ENCODE measurements at places on chromosomes 12 and 14. TPM values are rescaled to one million over a fixed set of nuclear protein-coding genes. Genes with fewer than 3 reads are reported as not detected.

DNA sequence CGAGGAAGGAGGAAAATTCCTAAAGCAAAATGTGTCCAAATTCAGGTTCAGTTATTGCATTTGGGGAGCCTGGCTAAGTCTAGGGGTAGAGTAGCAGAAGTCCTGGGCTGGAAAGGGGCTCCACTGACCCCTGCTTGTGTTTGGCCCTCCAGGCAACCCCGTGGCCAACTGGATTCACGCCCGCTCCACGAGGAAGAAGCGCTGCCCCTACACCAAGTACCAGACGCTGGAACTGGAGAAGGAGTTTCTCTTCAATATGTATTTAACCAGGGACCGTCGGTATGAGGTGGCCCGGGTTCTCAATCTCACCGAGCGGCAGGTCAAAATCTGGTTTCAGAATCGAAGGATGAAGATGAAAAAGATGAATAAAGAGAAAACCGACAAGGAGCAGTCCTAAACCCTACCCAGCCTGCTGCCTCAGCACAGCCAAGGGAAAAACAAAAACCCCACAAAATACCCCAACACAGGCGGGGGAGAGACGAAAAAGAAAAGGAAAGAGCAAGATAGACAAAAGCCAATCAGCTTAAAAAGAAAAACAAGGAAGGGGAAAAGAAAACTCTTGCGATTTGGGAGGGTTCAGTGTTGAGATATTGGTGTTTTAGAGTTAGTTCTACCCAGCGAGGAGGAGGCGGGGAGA lies 2.4 kb downstream of the HOXC9 start:
- H3K36me3 ChIP-seq, result no peaks in the 10 kb centered on the region
- H3K27me3 ChIP-seq, result no peaks in the 10 kb centered on the region
- H3K4me1 ChIP-seq, result peaks cover 3% of the 10 kb centered on the region
- H3K27ac ChIP-seq, result no peak overlapping the region
- DNase-seq, result no peak

DNA sequence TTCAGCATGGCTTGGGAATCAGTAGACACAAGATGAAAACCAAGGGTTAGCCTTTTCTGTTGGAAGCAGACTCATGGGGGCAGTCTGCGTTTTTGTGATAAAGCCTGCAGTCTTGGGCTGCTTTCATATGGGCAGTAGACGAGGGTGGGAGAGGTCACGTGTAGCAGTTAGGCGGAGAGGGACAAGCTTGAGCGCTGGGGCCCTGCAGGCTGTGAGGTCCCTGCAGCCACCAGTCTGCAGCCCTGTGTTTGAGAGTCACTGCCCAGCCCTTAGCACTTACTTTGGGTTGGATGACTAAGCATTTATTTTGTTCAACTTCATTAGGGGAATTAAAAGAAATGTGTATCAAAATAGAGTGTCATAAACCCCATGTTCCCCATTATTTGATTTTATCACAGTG lies 37.2 kb downstream of the EP400 start:
- H3K36me3 ChIP-seq, result no peaks in the 10 kb centered on the region
- no peak overlapping the region for H3K27ac ChIP-seq
- DNase-seq, result no peak
- H3K4me1 ChIP-seq, result peaks cover 8% of the 10 kb centered on the region

GRCh38 chr14:77026166-77026929 lies 2.2 kb downstream of the IRF2BPL start:
- H3K4me1 ChIP-seq, result peaks cover 8% of the 10 kb centered on the region
- no peaks in the 10 kb centered on the region for H3K36me3 ChIP-seq
- peak overlapping the region; percentile 85 for H3K4me3 ChIP-seq
- DNase-seq, result peak; percentile 52

DNA sequence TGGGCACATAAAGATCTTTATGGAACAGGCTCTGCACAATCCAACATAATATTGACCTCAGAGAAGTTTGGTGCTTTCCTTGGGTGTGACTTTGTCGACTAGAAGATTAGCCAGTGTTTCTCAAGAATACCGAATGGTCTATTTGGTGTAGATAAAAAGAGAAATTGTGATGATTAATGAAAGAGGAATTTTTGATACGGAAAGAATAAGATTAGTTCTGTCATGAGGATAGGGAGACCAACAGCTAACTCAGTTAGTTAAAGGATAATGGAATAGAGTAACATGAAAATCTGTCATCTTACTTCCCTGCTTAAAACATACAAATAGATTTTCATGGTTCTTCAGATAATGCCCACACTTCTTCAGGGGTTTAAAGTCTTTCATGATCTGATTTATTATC lies 24.2 kb downstream of the PTPRO start:
- H3K36me3 ChIP-seq, result no peaks in the 10 kb centered on the region

DNA sequence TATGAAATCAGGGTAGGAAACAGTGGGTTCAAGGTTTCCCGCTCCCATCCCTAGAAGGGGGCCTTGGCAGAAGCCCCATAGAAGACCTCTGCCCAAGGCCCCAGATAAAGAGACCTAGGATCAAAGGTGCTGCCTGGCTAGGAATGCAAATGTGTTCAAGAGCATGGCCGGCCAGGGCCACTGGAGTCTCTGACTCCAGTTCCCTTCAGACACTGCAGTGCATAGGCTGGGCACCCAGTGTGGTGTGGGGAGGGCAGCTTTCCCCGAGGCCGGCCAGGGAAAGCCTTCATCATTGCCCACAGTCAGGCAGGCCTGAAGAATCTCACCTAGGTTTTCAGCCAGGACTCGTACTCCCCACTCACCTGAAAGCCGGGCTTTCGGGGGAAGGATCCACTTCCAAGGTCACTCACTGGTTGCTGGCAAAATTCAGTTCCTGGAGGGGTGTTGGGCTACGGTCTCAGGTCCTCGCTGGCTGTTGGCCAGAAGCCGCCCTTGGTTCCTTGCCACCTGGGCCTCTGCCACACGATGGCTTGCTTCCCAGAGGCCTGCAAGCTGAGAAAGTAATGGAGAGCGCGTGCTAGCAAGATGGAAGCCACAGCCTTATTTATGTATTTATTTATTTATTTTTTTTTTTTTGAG lies 9.7 kb upstream of the PEBP1 start:
- peak; percentile 72 for DNase-seq
- H3K4me1 ChIP-seq, result peaks cover 3% of the 10 kb centered on the region
- no peaks in the 10 kb centered on the region for H3K27me3 ChIP-seq
- peak overlapping the region; percentile 59 for H3K27ac ChIP-seq
- no peak overlapping the region for H3K4me3 ChIP-seq

DNA sequence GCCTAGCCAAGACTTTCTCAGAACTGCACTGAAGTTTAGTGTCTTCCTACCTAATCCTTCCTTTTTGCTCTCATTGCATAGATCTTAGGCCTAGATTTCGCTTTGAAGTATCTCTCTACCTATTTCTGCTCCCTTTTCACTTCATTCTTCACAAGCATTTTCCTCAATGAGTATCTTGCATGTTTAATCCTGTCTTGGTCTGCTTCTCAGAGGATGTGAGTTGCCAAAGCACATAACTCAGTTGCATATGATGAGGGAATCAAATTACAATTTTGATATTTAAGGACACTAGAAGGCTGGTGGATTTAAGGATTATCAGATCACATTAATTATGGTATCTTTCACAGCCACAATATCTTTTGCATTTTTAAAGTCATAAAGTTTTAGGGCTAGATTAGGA lies 195.5 kb upstream of the DAAM1 start:
- H3K27ac ChIP-seq, result no peak overlapping the region
- DNase-seq, result no peak
- H3K27me3 ChIP-seq, result no peaks in the 10 kb centered on the region

DNA sequence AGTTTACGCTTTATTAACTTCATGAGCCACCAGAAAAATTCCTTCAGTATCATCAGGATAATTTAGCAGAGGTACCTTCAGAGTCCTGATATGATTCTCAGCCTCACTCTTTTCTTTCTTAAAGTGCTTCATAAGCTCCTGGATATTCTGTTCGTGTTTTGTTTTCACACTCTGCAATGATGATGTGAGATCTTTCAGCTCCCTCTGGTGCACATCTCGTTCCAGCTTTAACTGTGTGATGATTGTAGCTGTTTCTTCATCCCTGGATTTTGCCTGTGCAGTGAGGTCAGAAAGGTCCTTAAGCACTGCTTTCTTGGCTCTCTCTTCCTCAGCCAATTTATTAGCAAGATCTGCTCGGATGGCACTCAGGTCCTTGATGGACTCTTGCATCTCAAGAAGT lies 156.7 kb downstream of the CEP128 start:
- H3K27ac ChIP-seq, result no peak overlapping the region
- no peaks in the 10 kb centered on the region for H3K36me3 ChIP-seq
- no peak for DNase-seq
- no peaks in the 10 kb centered on the region for H3K4me1 ChIP-seq

DNA sequence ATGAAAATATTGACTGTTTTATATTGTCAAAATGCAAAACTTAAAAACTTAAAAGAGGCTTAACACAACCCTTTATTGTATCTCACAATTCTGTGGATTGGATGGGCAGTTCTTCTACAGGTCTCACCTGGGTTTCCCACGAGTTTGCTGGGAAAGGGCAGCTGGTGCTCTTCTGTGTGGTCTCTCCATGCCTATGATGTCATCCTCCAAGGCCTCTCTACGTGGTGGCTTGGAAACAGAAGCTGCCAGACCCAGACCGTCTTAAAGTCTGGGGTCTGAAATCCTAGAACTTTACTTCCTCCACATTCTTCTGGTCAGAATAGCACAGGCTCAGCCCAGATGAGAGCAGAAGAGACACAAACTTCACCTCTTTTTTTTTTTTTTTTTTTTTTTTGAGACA lies 36.5 kb upstream of the KICS2 start:
- DNase-seq, result no peak
- H3K27ac ChIP-seq, result no peak overlapping the region
- H3K4me3 ChIP-seq, result no peak overlapping the region
- H3K4me1 ChIP-seq, result no peaks in the 10 kb centered on the region

DNA sequence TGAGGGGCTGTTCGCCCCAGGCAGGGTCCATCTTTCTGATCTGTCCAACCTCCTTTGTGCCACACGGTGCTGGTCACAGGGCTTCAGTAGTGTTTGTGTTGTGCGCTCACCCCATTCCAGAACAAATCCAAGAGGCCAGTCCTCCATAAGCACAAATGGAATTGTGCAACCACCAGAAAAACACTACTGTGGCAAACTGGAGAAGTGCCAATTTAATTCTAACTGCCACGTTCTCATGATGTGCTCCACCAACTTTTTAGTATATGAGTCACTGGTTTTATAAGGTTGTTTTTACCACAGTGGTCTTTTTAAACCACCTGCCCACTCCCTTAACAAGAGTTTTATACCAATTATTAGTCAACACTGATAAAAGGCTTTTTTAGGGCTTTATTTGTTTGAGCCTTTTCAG lies 380.2 kb downstream of the NAV3 start:
- no peak overlapping the region for H3K4me3 ChIP-seq
- no peaks in the 10 kb centered on the region for H3K4me1 ChIP-seq
- no peaks in the 10 kb centered on the region for H3K27me3 ChIP-seq
- DNase-seq, result no peak
- H3K36me3 ChIP-seq, result no peaks in the 10 kb centered on the region

- no peak for DNase-seq
- H3K36me3 ChIP-seq, result no peaks in the 10 kb centered on the region
- H3K4me3 ChIP-seq, result no peak overlapping the region
- H3K27ac ChIP-seq, result no peak overlapping the region
- H3K4me1 ChIP-seq, result no peaks in the 10 kb centered on the region
Measured at GRCh38 chr14:70096866-70097265, 91.9 kb downstream of the SLC8A3 start.

DNA sequence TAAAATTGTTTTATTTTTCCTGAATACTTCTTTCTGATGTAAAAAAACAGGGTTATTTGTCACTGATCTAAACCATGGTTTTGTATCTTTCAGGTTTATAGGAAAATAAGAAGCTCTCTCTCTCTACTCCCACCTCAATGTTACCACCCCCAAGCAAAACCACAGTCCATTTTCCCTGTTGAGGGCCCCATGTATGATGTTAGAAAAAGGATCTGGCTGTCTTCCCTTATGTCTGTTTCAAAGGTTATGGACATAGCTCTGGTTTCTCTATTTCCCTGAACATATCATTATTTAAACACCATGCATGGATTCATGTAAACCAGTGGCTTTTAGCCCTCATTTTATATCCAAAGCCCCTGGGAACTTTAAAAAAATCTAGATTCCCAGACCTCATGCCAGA lies 649.0 kb upstream of the TBX3 start:
- H3K36me3 ChIP-seq, result no peaks in the 10 kb centered on the region
- DNase-seq, result no peak
- H3K4me3 ChIP-seq, result no peak overlapping the region
- no peak overlapping the region for H3K27ac ChIP-seq
- no peaks in the 10 kb centered on the region for H3K4me1 ChIP-seq

DNA sequence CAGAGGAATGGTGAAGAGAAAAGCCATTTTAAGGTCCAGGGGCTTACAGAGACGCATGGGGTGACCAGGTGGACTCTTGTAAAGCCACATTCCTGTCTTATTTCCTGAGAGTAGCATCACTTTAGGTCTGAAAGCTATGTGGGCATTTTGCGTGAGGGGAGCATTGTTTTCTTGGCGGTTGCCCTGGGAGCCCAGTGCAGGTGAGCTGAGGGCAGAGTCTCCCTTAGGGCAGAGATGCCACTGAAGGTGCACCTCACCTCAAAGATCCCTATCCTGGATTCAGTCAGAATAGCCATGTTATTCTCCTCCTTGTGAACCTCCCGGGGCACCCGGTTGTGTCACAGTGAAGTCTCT lies 12.4 kb downstream of the GLRX5 start:
- no peak for DNase-seq
- H3K36me3 ChIP-seq, result no peaks in the 10 kb centered on the region
- H3K4me1 ChIP-seq, result peaks cover 15% of the 10 kb centered on the region
- H3K4me3 ChIP-seq, result no peak overlapping the region
- no peaks in the 10 kb centered on the region for H3K27me3 ChIP-seq
- H3K27ac ChIP-seq, result no peak overlapping the region

DNA sequence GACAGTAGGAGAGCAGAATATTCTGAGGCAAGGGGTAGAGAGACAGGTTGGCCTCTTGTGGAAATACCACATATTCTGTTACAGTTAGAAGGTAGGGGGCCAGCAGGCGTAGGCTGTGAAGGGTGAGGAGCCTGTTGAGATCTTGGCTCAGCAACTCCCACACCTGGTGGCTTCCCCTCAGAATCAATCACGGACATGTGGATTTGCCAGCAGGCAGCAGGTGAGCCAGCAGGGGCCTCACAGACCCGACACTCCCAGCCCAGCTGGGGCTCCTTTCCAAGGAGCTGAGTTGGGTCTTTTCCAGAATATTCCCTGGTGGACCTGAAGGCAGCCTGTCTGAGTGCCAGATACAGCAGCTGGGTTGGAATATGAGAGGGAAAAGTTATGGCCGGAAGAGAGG lies 150.0 kb upstream of the CRY1 start:
- no peak overlapping the region for H3K4me3 ChIP-seq
- no peaks in the 10 kb centered on the region for H3K4me1 ChIP-seq
- H3K27ac ChIP-seq, result no peak overlapping the region
- H3K36me3 ChIP-seq, result no peaks in the 10 kb centered on the region

DNA sequence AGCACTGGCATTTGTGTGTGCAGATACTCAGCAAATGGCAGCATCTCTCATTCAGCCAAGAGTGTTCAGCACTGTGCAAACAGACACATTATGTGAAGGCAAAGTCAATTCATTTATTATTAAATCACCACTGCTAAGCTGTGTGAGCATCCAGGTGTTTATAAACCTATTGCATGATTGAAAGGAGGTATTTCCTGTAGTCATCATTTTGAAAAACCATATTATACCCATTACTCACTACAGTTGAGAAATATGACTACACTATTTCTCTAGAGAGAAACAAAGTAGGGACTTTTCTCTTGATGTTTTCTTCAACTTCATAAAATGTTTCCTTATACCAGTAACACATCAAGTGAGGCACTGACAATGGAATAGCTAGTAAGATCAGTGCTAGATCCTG lies 13.7 kb downstream of the SPX start:
- H3K4me1 ChIP-seq, result no peaks in the 10 kb centered on the region
- no peaks in the 10 kb centered on the region for H3K36me3 ChIP-seq
- H3K4me3 ChIP-seq, result no peak overlapping the region
- no peak overlapping the region for H3K27ac ChIP-seq
- H3K27me3 ChIP-seq, result no peaks in the 10 kb centered on the region
- DNase-seq, result no peak

Gene RIN3
- 19.9 TPM for total RNA-seq

Gene P2RX2
- total RNA-seq, result not detected

Gene ANKLE2
- 39.2 TPM for total RNA-seq

All from ovary (tissue), 10 donors.